ENCODE measurements at places on chromosomes 1 and 21. TPM values are rescaled to one million over a fixed set of nuclear protein-coding genes. Genes with fewer than 3 reads are reported as not detected.
A peak's percentile ranks its signal among the peaks of the same experiment; 100 is the strongest.

- peak; percentile 94 for DNase-seq
These were observed 89.7 kb upstream of the RUNX1 start for GRCh38 chr21:35138665-35139381.

DNA sequence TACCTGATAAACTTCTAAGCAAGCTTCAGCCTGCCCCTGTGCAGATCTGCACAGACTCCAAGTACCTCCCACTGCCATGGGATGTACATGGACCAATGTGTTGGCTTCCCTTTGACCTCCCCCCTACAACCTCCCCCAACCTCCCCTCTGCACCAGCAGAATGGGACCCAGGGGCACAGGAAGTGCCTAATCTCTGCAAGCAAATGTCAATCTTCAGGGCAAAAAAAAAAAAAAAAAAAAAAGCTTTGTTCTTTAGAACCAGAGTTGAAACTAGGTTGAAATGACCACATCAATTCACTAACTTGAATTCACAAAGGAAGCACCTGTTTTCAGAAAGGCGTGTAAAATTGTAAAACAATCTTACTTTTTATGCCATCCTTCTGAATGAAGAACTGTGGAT lies 53.9 kb upstream of the TIAM1 start:
- DNase-seq = no peak

Gene RPE65
- total RNA-seq = not detected

DNA sequence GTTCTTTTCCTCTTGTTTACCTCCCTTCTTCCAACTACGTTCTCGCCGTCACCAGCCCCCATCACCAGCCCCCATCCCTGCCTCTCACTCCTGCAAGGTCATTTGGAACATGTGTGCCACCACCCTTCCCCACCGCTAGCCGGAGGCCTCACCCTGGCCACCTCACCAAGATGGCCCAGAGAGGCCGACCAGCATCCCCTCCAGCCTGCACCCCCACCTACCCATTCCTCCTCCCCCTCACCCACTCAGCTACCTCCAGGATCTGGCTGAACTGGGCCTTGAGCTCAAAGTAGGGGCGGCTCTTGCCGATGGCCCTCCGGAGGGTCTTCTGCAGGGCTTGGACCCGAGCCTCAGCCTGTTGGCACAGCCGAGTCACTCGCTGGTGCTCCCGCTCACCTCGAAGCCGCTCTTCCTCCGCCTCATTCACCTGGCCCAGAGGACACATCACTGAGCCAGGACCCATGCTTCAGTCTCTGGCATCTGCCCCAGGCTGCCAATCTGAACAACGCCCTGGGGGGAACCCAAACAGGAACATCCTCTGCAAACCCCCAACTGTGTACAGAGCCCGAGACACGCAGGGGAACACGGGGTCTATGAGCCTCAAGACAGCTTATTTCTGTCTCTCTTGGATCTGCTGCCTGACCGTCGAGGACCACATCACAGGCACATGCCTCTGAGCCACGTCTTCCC lies 12.8 kb downstream of the SH3BP5L start:
- DNase-seq = no peak

Gene PIGR
- total RNA-seq = not detected

Gene LENEP
- total RNA-seq = not detected

GRCh38 chr1:26598890-26599289 lies 69.3 kb downstream of the RPS6KA1 start:
- no peak for DNase-seq

- no peak for DNase-seq
These were observed 132.9 kb downstream of the SYF2 start for GRCh38 chr1:25099343-25099951.

All from PC-3 (cell line).